OCI-LY7 (cell line): ENCODE measurements at places on chromosomes 7 and 10. TPM values are rescaled to one million over a fixed set of nuclear protein-coding genes. Genes with fewer than 3 reads are reported as not detected.
A peak's percentile ranks its signal among the peaks of the same experiment; 100 is the strongest.

DNA sequence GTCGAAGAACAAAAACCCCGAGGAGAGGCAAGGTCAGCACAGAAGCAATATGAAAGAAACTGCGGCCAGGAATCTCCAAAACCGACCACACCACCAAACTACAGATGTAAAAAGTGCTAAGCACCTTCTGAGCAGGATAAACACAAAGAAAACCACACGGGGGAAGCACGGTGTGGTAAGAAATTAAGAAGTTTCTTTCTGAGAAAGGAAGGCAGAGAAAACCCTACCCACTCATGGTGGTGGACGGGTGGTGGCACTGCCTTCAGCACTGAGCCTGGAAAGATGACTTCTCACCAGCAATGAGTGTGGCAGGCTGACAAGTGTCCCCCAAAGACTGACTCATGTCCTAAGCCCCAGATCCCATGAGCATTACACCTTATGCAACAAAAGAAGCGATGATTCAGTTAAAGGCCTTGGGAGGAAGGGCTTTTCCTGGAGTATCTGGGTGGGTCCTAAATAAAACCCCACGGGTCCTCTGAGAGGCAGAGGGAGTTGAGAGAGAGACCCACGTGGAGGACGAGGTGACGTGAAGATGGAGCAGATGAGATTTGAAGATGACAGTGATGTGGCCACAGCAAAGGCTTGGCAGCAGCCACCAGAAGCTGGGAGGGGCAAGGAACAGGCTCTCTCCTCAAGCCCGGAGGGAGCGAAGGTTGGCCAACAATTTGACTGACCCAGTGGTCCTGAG is 124.9 kb downstream of the DLG5 start:
- DNase-seq: no peak

Gene TRIM73
- total RNA-seq: 22.3 and 26.2 TPM in 2 replicates

- no peak for DNase-seq
These were observed 40.8 kb downstream of the ZNF467 start for GRCh38 chr7:149732611-149733010.

- no peak for DNase-seq
These were observed 89.0 kb downstream of the PHTF2 start for GRCh38 chr7:77887567-77887966.

DNA sequence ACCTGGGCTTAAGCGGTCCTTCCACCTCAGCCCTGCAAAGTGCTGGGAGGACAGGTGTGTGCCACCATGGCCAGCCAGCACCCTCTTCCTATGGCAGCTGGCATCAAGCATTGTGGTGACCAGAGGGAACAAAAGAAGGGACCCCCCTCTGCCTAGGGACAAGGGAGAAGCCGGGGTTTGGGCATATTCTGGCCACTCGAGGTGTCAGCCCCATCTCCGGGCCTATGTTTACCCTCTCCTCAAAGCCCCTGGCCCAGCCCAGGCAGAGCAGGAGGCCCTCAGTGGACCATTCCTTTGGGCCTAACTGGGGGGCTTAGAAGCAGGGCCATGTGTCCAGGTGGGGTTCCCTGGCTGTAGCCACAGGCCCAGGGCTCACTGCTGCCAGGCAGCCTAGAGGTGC is 23.9 kb downstream of the VSIR start:
- no peak for DNase-seq

Gene GRM3
- not detected in 2 replicates for total RNA-seq

GRCh38 chr10:26448706-26449435 is 10.7 kb downstream of the APBB1IP start:
- peak; percentile 97 for DNase-seq

DNA sequence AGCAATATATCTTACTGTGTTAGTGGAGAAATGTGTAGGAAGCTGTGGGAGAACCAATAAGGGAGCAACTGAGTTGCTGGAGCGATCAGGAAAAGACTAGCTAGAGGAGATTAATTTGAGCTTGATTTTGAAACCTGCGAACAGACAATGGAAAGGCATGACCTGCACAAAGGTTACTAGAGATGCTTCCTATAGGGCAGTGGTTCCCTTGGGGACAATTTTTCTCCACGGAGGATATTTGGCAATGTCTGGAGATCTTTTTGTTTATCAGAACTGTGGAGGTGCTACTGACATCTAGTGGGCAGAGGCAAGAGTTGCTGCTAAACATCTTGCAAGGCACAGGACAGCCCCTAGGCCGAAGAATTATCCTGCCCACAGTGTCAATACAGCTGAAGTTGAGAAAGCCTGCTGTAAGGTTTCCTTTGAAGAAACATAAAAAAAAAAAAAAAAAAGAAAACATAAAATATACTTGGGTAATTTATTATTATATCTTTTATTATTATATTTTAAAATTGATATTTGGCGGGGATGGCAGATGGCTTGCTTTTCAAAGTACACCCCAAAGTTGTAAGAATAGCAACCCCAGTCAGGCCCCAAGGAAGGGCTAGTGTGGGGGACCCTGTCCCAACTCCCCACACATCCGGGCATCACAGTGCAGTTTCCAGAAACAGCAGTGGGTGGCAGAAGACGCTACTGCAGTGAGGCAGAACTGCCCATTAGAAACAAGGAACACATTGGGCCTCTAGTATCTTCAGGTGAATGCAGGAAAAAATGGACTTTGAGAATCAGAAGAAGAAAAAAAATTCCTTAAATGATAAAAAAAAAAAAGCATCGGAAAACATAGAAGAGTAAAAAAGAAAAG is 481.6 kb downstream of the SH2D4B start:
- peak; percentile 44 for DNase-seq

GRCh38 chr7:2906197-2906931 is 62.3 kb upstream of the GNA12 start:
- no peak for DNase-seq

GRCh38 chr7:33722383-33723101 is 182.8 kb upstream of the BMPER start:
- no peak for DNase-seq

Gene GIMAP8
- total RNA-seq: not detected in 2 replicates

Gene SPDYE8
- total RNA-seq: not detected in 2 replicates

Gene CACNA2D1
- total RNA-seq: not detected in 2 replicates

DNA sequence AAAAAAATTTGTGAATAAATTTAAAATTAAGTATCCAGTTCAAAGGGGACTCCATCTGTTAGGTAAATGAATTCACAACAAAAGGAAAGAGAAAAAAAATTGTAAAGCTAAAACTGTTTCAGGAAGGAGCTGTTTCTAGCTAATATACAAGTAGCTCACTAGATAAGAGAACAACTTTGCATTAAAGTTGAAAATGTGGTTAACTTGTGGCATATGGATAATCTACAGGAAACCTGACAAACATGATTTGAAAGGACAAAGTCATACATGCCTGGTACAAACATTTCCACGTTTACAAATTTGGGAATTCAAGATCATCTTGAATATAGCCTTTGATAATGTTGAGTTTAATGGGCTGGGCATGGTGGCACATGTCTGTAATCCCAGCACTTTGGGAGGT is 8.9 kb downstream of the NT5C3A start:
- DNase-seq: no peak

DNA sequence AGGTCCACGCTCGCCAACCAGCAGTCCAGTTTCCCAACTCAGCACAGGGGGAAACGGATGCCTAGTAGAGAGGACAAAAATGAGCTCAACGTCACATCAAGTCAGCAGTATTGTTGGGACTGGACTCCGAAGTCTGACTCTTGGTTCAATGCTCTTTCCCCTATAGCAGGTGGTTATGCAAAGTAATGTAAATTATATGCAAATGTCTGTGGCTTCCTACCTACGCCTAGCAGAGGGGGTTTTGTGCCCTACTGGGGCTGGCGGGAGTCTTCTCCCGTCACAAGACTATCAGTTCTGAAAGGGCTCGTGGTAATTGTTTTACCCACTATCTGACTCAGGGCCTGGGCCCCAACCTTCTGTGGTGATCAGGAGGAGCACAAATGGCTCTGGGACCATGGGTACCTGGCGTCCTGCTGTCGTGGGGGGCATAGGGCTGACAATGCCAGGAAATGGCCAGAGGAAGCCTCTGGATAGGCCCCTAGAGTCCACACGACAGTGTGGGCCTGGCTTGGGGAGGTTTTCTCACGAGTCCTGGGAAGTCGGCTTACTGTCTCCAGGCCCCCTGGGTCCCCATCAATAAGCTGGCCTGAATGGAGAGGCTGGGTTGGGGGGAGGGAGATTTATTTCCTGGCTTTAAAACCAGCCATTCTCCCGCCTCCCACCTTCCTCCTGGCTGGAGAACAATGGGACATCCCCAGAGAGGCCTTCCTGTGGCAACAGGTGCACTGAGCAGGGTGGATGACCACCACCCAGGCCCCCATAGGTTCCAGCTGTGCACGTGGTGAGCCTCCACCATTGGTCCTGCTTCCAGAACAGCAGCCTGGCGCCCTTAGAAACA is 41.8 kb downstream of the UNC5B start:
- DNase-seq: no peak

DNA sequence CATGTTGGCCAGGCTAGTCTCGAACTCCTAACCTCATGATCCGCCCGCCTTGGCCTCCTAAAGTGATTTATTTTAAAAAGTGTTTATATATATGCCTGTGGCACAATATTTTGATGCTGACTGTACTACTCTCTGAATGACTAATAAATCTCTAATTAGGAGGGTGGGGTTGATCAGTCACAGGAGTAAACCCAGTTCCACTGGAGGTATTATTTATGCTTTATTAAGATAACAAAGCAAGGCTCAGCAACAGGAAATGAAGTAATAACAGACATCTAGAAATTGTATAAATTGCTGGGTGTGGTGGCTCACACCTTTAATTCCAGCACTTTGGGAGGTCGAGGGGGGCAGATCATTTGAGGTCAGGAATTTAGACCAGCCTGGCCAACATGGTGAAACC is 26.0 kb upstream of the MCU start:
- no peak for DNase-seq

Gene AOAH
- 0.61 and 0.79 TPM in 2 replicates for total RNA-seq

DNA sequence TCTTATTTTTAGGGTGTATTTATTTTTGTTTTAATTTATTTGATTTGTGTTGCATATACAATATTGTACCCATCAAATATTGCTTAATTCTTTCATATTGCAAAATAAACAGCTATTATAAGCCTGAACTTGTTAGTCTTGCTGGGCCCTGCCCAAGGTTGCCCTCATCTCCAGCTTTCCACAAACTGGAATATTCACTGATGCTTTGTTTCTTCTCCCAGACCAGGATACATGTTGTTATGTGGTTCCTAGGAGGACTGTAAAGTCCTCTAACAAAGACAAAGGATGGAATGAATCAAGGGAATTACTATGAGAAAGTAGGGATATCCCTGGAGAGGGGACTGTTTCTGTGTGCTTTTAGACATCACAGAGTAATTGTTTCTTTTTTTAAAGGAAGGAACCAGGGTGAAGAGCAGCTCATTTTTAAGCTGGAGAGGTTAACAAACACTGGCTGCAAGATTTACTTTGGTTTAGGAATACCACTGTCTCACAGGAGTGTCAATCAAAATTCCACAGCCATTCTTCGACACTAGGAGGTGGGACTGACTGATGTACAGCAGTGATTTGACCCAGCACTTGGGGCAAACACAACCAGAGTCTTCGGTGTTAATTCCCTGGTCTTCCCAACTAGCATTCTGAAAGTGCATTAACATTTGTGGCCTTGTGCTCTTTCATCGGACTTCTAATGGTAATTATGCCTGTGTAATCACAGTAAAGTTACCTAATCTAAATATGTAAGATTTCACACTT is 14.8 kb upstream of the CD36 start:
- DNase-seq: no peak

GRCh38 chr10:15067154-15067553 is 21.4 kb downstream of the ACBD7 start:
- DNase-seq: no peak

- DNase-seq: no peak
These were observed 8.0 kb downstream of the SLC18A2 start for GRCh38 chr10:117248750-117249465.

DNA sequence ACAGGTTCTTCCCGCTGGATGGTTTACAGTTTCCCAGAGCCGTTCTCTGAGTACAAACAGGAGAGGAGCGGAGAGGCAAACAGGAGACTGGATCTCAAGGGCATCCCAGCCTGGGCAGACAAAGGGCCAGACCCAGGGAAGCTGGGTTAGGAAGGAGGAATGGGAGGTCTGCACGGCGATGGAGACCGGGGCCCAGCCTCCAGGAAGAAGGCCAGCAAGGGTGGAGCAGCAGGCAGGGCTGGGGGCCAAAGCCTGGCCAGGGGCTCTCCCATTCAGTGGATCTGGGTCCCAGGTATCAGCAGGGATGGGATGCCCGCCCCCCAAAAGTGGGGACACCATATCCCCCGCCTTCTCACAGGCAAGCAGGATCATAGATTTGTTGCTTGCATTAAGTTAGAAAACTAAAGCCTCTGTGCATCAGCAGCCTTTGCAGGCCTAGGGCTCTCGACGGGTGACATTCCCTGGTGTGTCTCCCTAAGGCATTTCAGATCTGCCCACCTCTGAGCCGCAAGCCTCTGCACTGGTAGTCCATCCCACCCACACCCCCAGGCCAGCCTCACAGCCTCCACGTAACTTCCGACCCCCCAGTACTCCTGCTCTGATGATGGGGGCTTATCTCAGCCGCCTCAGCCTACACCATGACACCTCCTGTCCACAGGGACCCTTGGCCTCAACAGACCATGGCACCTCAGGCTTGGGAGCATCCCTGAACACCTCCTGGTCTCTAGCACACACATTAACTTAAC is 59.9 kb downstream of the TNS3 start:
- DNase-seq: no peak

DNA sequence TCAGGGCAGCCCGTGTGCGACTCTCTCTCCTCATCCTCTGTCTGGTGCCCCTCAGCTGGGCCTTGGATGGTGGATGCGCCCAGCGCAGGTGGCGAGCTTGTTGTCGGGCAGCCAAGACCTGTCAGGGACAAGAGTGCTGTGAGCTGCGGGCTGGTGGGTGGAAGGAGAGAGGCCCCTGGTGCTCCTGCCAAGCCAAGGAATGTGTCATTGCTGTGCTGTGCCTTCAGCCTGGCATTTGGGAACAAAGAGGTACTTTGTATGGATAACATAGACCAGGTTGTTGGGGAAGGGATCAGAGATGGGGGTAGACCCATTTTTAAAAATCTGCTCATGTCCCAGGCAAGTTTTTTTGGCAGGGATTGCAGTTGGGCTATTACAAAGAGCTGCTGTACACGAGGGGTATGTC is 120.9 kb downstream of the PKD1L1 start:
- DNase-seq: no peak

DNA sequence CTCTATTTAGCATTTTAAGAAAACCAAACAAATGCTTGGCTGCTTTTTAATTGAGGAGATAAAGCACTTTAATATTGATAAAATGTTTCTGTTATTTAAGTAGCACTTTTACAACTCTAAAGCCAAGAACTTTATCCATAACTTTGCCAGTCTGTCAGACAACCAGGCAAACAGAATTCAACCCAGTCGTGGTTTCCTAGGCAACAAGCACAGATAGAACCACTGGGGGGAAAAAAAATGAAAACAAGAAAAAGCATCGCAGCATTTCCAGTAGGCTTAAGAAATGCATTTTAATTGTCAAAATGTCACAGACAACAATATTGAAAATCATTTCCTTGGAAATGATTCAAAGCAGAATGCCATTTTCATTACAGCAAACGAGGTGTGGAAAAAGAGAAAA is 323.4 kb downstream of the PARD3 start:
- DNase-seq: no peak

GRCh38 chr7:139114585-139114984 is 5.1 kb upstream of the ZC3HAV1 start:
- no peak for DNase-seq

- DNase-seq: no peak
These were observed 402.0 kb downstream of the RPS24 start for GRCh38 chr10:78435484-78436221.

GRCh38 chr7:18685971-18686370 is 190.4 kb downstream of the HDAC9 start:
- DNase-seq: no peak

GRCh38 chr7:38561166-38561565 is 70.0 kb downstream of the AMPH start:
- DNase-seq: no peak

- DNase-seq: no peak
These were observed 170.7 kb upstream of the PLPP4 start for GRCh38 chr10:120286280-120286679.
